Hematopoietic multipotent progenitor cell treated with erythropoietin and hydrocortisone succinate and interleukin-3 and kit ligand, for 8 days (in vitro differentiated cells): ENCODE measurements at places on chromosomes 7 and 10.
A peak's percentile ranks its signal among the peaks of the same experiment; 100 is the strongest.

DNA sequence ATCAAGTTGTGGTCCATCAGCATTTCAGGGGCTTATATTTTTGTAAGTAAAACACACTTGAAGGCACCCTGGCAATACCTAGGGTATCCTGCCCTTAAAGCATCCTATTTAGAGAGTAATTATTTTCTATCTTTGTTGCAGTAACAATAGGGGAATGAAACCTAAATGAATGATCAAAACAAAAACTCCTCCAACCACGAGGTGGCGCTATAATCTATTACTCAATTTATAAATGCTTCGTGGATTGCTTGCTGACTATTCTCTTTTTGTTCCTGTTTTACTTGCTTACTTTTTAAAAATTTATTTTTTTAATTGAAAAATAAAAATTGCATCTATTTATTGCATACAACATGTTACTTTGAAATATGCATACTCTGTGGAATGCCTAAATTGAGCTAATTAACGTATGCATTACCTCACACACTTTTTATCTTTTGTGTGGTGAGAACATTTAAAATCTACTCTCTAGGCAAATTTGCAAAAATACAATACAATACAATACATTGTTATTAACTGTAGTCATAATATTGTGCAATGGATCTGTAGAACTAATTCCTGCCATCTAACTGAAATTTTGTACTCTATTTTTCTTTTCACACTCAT lies 147.7 kb upstream of the BMPER start:
- DNase-seq: peak; percentile 49

DNA sequence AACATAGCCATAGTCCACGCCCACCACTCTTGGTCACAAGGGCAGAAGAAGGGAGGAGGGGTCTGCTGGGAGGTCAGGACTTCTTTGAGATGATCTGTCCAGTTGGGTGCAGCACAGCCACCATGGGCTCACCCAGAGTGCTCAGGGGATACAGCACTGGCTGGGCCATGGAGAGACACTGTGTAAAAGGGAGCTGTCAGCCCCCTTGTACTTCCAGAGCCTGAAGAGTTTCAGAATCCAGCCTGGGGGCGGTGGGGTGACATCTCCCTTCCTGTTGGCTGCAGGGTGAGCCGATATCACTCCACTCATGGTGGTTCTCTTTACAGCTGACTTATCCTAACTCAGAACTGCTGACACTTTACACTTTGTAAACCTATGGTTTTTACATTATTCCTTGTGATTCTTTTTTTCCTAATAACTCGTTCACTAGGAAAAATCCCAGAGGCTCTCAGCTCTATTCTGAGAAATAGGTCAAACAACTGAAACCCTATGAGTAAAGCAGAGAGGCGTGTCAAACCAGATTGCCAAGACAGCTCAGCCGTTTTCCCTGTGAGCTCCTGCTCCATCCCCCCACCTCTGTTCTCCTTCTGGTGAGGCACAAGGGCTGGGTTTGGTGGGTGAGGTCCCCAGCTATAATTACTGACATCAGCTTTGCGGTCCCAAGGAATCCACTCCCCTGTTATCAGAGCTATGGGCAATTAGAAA lies 3.2 kb upstream of the MRPS24 start:
- DNase-seq: no peak

DNA sequence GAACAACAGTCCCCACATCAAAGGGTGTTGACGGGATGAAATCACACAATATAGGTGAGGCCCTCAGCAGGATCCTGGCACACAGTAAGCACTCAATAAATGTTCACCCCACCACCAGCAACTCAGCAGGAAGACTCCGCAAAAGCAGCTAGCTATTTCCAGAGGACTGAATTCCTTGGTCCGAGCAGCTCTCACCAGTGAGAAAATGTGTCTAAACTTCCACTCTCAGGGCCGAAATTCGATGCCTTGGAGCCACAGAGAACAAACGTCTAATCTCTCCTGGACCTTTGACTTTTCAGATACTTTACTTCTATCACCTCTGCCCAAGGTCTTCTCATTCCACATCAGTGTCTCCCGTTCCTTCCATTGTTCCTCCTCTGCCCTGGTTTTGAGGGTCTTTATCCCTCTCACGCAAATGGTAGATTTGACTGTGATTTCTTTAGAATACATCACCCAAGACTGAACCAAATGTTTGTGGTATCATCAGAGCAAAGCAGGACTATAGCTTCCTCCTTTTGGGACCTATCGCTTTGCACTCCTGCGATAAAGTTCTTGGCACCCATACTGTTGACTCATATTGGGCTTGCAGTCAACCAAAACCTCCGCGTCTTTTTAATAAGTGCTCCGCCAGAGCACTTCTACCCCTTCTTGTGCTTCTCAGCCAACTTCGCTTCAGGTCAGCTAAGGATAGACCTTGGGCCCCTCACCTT lies 903 bp upstream of the NT5C2 start:
- peak; percentile 95 for DNase-seq

DNA sequence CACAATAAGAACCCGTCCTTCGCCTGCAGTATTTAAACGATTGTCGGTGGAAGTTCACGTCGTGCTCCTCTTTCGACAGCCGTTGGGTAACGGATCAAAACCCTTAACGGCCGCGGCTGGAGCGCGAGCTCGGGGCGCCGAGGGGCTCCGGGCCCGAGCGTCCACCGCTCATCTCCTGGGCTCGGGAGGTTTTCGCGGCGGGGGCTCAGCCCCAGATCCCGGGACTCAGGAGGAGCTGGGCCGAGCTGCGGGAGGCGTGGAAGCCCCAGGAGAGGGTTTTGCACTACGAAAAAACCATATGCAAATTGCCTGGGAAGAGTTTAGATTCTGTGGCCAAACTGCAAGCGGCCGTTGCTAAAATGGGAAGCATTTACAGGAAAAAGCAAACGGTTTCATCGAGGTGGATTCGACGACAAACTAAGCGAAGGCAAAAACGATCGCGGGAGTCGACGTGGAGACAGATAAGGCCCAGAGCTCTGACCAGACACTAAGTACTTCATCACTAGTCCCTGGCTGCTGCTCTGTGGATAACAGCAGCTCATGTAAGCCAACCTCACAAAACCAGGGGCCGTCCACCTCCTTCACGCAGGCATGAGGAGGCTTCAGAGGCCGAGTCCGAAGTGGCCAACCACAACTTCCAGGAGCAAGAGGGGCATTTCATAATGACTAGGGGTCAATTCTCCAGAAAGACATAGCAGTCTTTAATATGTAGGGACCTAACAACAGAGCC lies 129.7 kb downstream of the MARCHF5 start:
- DNase-seq: peak; percentile 31

DNA sequence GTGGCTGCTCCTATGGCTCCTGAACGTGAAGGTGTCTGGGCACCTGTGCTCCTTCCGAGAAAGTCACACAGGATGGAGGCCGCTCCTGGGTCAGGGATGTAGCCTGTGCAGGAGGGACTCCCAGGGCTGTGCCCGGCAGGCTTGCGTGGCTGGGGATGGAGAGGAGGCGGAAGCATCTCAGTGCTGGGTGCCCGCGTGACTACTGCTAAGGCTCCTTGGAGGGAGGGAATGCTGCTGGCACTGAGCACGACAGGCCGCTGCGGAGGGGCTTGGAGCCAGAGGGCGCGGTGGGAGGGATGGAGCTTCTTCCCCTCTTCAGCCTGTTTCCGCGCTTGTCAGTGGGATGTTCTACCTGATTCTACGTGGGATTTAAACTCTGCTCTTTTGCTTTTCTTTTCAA lies 35.0 kb downstream of the ADCY1 start:
- no peak for DNase-seq

- peak; percentile 32 for DNase-seq
These were observed 12.7 kb downstream of the TASOR2 start for GRCh38 chr10:5697342-5697741.

- DNase-seq: peak; percentile 88
These were observed 65.3 kb downstream of the OR13A1 start for GRCh38 chr10:45249978-45250693.

DNA sequence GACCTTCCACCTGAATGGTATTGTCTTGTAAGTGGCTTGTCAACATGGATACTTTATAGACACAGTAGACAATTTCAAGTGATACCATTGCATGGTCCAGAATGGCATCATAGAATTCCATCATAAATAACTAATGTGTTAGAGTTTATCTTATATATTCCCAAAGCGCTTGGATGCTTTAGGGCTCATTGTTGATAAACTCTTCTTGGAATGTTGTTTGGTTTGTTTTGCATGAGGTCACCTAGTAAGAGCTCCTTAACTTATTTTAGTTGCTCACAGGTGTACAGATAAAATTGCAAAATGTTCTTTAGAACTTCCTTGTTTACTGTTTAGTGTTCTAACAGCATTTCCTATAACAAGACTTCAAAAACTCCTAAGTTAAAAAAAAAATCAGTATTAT lies 36.8 kb downstream of the SRI start:
- no peak for DNase-seq
